Motor neuron (in vitro differentiated cells): ENCODE measurements at places on chromosomes 3 and 15.

- peak; percentile 82 for ATAC-seq
Measured at GRCh38 chr15:27486683-27487647, 516.0 kb downstream of the GABRG3 start.

GRCh38 chr3:128267541-128267940, 114.3 kb downstream of the EEFSEC start:
- ATAC-seq, result no peak

GRCh38 chr3:184532940-184533732, 28.4 kb upstream of the EPHB3 start:
- ATAC-seq, result no peak

GRCh38 chr15:32790352-32790999, 72.7 kb downstream of the GREM1 start:
- no peak for ATAC-seq
